ENCODE measurements at places on chromosomes 12 and 14.

DNA sequence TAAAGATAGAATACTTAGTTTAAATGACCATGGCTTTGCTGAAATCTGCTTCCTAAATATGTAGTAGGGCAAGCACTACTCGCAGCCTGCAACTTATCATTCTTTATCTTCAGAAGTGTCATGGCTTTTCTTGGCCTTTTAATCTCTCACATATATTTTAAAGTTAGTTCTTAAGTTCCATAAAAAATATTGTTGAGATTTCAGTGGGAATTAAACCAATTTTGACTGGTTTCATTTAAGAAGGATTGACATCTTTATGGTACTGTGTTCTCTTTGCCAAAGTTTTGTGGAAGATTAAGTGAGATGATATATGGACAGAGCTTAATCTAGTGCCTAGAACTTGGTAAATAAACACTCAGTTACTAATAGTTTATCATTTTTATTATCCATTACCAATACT is 56.7 kb downstream of the KIAA0586 start:
- DNase-seq: no peak

- no peak for DNase-seq
Measured at GRCh38 chr14:28356819-28357218, 409.8 kb upstream of the FOXG1 start.

DNA sequence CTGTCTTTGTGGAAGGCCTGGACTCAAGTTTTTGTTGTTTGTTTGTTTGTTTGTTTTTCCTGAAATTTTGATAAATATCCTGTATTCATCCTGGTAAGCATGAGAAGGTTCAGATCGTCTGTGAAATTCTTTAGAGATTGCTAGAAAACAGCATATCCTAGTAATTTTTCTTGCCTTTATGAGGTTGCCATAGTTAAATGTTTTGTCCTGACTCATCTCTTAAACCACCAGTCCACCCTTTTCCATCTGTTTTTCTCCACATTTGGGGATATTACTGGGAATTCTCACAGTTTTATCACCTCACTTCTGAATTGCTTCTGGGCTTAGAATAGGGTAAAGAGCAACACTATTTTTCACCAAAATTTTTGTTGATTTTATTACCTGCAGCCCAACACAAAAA is 248.3 kb downstream of the FBXL14 start:
- no peak for DNase-seq

- DNase-seq: no peak
Measured at GRCh38 chr14:92549105-92549858, 35.7 kb downstream of the RIN3 start.

GRCh38 chr12:131223791-131224225 is 270.1 kb downstream of the ADGRD1 start:
- DNase-seq: no peak

DNA sequence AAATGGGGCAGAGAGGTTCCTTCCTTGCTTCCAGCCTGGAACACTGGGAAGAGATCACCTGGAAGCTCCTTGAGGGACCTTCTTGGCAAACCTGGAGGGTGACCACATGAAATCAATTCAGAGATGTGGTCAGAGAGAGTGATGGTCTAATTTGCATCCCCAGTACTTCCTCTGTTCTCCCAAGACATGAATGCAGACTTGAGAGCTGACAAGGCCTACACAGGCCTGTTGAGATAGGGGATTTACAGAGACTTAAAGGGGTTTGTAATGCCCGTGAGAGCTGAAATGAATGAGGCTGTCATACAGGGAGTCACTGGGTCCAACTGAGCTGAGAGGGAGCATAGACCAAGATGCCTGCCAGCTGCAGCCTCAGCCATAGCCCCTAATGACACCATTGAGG is 45.1 kb downstream of the TMX1 start:
- DNase-seq: no peak

- no peak for DNase-seq
Measured at GRCh38 chr12:102093319-102093718, 26.6 kb downstream of the NUP37 start.

GRCh38 chr12:57738661-57739237 is at the start of gene AGAP2:
Gene AGAP2 (minus strand): TSS chr12:57738742. CDS start chr12:57738246, 496 bp downstream.
- no peak for DNase-seq
